ENCODE measurements at places on chromosomes 3 and 15.

DNA sequence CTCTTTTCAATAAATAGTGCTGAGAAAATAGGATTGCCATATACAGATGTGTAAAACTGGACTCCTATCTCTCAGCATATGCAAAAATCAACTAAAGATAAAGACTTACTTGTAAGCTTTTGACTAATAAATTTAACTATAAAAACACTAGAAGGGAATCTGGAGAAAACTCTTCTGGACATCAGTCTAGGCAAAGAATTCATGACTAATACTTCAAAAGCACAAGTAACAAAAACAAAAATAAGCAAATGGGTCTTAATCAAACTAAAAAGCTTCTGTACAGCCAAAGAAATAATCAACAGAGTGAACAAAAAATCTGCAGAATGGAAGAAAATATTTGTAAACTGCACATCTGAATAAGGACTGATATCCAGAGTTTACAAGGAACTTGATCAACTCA lies 1122.2 kb downstream of the TBL1XR1 start:
- no peaks in the 10 kb centered on the region for H3K27me3 ChIP-seq
- H3K4me1 ChIP-seq = no peaks in the 10 kb centered on the region
- H3K27ac ChIP-seq = no peak overlapping the region
- H3K4me3 ChIP-seq = no peak overlapping the region
- no peak for DNase-seq
- no peaks in the 10 kb centered on the region for H3K36me3 ChIP-seq

GRCh38 chr3:142849148-142849547 lies 39.7 kb downstream of the PCOLCE2 start:
- DNase-seq = peak; percentile 16
- no peak overlapping the region for H3K4me3 ChIP-seq
- peaks cover 40% of the 10 kb centered on the region for H3K4me1 ChIP-seq
- no peaks in the 10 kb centered on the region for H3K36me3 ChIP-seq
- no peak overlapping the region for H3K27ac ChIP-seq

GRCh38 chr3:157300981-157301663 lies 135.5 kb upstream of the PTX3 start:
- no peak for DNase-seq
- no peaks in the 10 kb centered on the region for H3K27me3 ChIP-seq
- no peak overlapping the region for H3K4me3 ChIP-seq

- no peaks in the 10 kb centered on the region for H3K36me3 ChIP-seq
- H3K27ac ChIP-seq = no peak overlapping the region
- DNase-seq = no peak
- H3K4me1 ChIP-seq = no peaks in the 10 kb centered on the region
These were observed 63.6 kb downstream of the PCSK6 start for GRCh38 chr15:101425787-101426365.

DNA sequence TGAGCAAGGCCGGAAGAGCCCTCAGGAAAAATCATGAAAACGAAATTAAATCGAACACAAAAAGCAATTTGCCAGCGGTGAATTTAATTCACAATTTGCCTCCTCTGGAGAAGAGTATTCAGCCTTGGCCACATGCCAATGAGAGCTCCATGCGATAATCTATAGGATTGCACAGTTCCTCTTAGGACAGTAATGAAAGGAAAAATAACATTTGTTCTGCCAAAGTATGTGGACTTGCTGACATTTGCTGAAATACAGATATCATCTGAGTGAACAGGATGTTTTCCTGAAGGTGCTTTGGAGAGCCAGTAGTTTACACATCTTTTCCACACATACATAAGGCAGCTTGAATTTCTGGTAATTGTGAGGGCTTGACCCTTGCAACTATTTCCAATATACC lies 188.6 kb upstream of the PDZRN3 start:
- no peaks in the 10 kb centered on the region for H3K27me3 ChIP-seq
- no peak for DNase-seq
- H3K36me3 ChIP-seq = no peaks in the 10 kb centered on the region
- no peak overlapping the region for H3K4me3 ChIP-seq
- H3K27ac ChIP-seq = no peak overlapping the region

GRCh38 chr3:186529201-186529999 lies 14.8 kb downstream of the CRYGS start:
- H3K27me3 ChIP-seq = no peaks in the 10 kb centered on the region
- no peaks in the 10 kb centered on the region for H3K36me3 ChIP-seq
- no peak overlapping the region for H3K27ac ChIP-seq
- H3K4me3 ChIP-seq = no peak overlapping the region
- no peaks in the 10 kb centered on the region for H3K4me1 ChIP-seq

- H3K4me1 ChIP-seq = no peaks in the 10 kb centered on the region
- H3K27me3 ChIP-seq = no peaks in the 10 kb centered on the region
These were observed 140.6 kb upstream of the SLITRK3 start for GRCh38 chr3:165336786-165337185.

GRCh38 chr15:97168704-97169475 lies 791.6 kb upstream of the ARRDC4 start:
- DNase-seq = no peak
- peaks cover 19% of the 10 kb centered on the region for H3K27me3 ChIP-seq
- H3K4me1 ChIP-seq = no peaks in the 10 kb centered on the region
- H3K27ac ChIP-seq = no peak overlapping the region

GRCh38 chr15:29613951-29614382 lies 208.3 kb downstream of the TJP1 start:
- no peak overlapping the region for H3K4me3 ChIP-seq
- no peaks in the 10 kb centered on the region for H3K4me1 ChIP-seq
- no peak overlapping the region for H3K27ac ChIP-seq
- peaks cover 39% of the 10 kb centered on the region for H3K27me3 ChIP-seq
- DNase-seq = peak; percentile 54

- no peak overlapping the region for H3K27ac ChIP-seq
- no peaks in the 10 kb centered on the region for H3K36me3 ChIP-seq
- peaks cover 23% of the 10 kb centered on the region for H3K27me3 ChIP-seq
- no peak overlapping the region for H3K4me3 ChIP-seq
- no peaks in the 10 kb centered on the region for H3K4me1 ChIP-seq
- no peak for DNase-seq
These were observed 15.3 kb downstream of the ERC2 start for GRCh38 chr3:56453011-56453410.

DNA sequence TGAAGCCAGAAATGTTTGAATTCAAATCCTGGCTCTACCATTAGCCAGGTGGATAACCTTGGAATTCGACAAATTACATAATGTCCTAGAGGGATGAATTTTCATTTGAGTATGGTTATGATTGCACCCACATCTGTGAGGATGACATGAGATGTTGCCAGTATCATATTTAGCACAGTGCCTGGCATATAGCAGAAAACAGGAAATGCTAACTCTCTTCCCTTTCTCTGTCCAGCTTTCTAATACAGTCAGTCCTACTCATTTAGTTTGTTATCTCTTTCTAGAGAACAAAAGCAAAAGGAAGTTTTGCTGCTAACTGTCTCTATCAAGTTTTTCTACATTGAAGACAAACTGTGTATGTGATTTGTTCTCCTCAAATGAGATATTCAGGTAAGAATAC lies 231.7 kb downstream of the CPNE4 start:
- no peak overlapping the region for H3K4me3 ChIP-seq
- no peaks in the 10 kb centered on the region for H3K27me3 ChIP-seq
- H3K27ac ChIP-seq = no peak overlapping the region
- no peak for DNase-seq

GRCh38 chr15:93358166-93359059 lies 269.4 kb upstream of the RGMA start:
- DNase-seq = no peak
- H3K4me3 ChIP-seq = no peak overlapping the region
- no peaks in the 10 kb centered on the region for H3K36me3 ChIP-seq
- no peak overlapping the region for H3K27ac ChIP-seq
- no peaks in the 10 kb centered on the region for H3K4me1 ChIP-seq
- H3K27me3 ChIP-seq = peaks cover 78% of the 10 kb centered on the region

DNA sequence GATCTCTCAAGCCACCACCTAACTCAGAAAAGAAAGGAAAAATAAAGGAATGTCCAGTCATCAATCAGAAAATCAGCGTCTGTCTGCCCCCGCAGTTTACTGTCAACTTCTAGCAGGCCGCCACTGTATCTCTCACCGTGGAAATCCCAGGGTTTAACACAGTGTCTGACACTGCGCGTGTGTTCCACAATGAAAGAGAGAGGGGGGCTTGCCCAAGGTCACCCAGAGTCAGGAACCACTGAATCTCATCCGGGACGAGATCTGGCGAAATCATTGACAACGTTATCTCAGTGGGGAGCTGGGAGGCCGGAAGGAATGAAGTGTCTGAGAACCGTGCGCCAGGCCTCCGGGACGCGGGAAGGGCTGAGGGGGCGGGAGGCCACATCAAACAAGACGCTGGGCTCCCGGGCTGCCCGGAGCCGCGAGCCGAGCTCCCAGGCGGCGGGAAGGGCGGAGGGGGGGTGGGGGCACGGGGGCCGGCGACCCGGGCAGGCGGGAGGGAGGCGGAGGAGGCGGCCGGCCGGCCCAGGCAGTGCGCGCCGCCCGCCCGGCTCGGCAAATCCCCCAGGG lies 2.2 kb upstream of the HES1 start:
- DNase-seq = peak; percentile 44
- peak overlapping the region; percentile 85 for H3K27ac ChIP-seq
- peaks cover 18% of the 10 kb centered on the region for H3K36me3 ChIP-seq
- peaks cover 58% of the 10 kb centered on the region for H3K4me1 ChIP-seq
- H3K4me3 ChIP-seq = peak overlapping the region; percentile 63

GRCh38 chr3:166186003-166186402 lies 348.8 kb upstream of the BCHE start:
- no peaks in the 10 kb centered on the region for H3K36me3 ChIP-seq
- no peak overlapping the region for H3K4me3 ChIP-seq
- no peaks in the 10 kb centered on the region for H3K27me3 ChIP-seq

GRCh38 chr3:43770426-43771103 lies 79.8 kb downstream of the ABHD5 start:
- H3K27ac ChIP-seq = 0 out of 2 replicates have a peak overlapping the region, but pooled peaks have one; percentile 5
- no peaks in the 10 kb centered on the region for H3K36me3 ChIP-seq
- H3K4me3 ChIP-seq = no peak overlapping the region
- peaks cover 57% of the 10 kb centered on the region for H3K4me1 ChIP-seq
- no peaks in the 10 kb centered on the region for H3K27me3 ChIP-seq
- peak; percentile 50 for DNase-seq

DNA sequence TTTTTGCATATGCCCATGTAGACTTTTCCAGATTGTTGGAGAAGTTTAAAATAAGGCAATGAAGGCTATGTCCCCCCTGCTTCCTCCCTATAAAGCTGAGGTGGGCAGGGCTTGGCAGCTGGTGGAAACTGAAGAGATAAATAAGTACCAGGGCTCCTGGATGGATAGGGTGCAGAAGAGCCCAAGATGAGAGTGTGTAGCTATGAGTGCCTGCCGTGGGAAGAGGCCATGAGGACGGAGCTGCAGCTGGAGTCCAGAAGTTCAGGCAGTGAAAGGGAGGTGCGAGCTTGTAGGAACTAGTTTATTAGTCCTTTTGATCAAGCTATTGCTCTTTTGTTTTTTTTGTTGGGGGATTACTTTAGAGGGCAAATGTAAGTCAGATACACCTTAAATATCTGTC lies 52.4 kb downstream of the PHLDB2 start:
- no peak for DNase-seq
- H3K4me3 ChIP-seq = no peak overlapping the region
- H3K27me3 ChIP-seq = no peaks in the 10 kb centered on the region
- H3K36me3 ChIP-seq = peaks cover 47% of the 10 kb centered on the region

DNA sequence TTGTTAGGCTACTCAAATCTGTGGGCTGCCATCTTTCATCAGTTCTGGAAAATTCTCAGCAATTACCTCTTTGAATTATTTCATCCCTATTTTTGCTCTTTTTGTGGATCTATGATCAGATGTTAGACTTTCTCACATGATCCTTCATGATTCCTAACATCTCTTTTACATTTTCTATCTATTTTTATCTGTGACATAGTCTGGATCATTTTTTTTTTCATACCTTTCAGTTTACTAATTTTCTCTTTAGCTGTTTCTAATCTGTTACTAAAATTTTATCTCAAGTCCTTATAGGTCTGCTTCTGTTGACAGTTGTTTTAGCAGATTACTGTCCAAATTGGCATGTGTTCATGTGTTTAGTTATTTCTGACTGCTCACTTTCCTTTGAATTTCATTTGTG lies 42.3 kb upstream of the HDC start:
- no peak for DNase-seq
- H3K27ac ChIP-seq = no peak overlapping the region
- no peaks in the 10 kb centered on the region for H3K4me1 ChIP-seq
- H3K36me3 ChIP-seq = peaks cover 4% of the 10 kb centered on the region
- H3K4me3 ChIP-seq = no peak overlapping the region

GRCh38 chr3:101876142-101876541 lies 26.8 kb downstream of the NFKBIZ start:
- H3K27me3 ChIP-seq = no peaks in the 10 kb centered on the region
- H3K4me1 ChIP-seq = peaks cover 38% of the 10 kb centered on the region
- H3K27ac ChIP-seq = peak overlapping the region; percentile 27
- no peaks in the 10 kb centered on the region for H3K36me3 ChIP-seq

- peaks cover 22% of the 10 kb centered on the region for H3K4me1 ChIP-seq
- H3K4me3 ChIP-seq = peak overlapping the region; percentile 71
- no peak for DNase-seq
- H3K27ac ChIP-seq = peak overlapping the region; percentile 78
- peaks cover 4% of the 10 kb centered on the region for H3K36me3 ChIP-seq
These were observed 692 bp downstream of the SCAANT1 start for GRCh38 chr3:63911509-63911872.

- H3K4me1 ChIP-seq = no peaks in the 10 kb centered on the region
- H3K27ac ChIP-seq = no peak overlapping the region
- no peaks in the 10 kb centered on the region for H3K36me3 ChIP-seq
- no peaks in the 10 kb centered on the region for H3K27me3 ChIP-seq
These were observed 64.9 kb downstream of the CMTM8 start for GRCh38 chr3:32303399-32303747.

- H3K27ac ChIP-seq = no peak overlapping the region
- peaks cover 9% of the 10 kb centered on the region for H3K4me1 ChIP-seq
- H3K4me3 ChIP-seq = no peak overlapping the region
- no peak for DNase-seq
These were observed 98.0 kb upstream of the FAM174B start for GRCh38 chr15:92753591-92753990.

DNA sequence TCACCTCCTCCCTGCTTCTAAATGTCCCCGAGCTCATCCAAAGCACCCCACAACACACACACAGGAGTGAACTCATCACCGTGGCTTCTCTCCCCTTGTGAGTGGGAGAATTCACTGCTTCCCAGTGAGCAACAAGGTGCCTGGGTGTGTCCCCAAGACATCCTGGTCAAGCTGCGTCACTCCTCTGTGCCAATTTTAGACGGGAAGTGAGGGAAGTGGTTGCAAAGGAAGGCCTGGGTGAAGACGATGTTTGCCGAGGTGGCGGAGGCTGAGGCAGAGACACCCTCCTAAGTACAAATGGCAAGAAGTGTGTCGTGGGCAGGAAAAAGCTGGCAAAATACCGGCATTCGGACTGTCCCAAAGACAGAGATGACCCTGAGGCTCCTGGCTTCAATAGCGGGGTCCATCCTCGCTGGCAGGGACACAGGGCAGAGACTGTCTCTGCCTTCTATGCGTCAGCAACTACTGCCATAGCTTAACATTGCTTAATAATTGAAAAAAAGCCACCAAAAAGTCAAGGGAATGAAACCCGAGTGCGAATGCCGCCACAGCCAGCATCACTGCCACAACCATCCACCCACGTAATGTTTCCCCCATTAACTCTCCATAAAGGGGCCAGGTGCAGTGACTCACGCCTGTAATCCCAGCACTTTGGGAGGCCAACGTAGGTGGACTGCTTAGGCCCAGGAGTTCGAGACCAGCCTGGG lies 72.8 kb downstream of the VGLL4 start:
- peaks cover 47% of the 10 kb centered on the region for H3K4me1 ChIP-seq
- DNase-seq = peak; percentile 69
- H3K4me3 ChIP-seq = no peak overlapping the region
- H3K36me3 ChIP-seq = peaks cover 10% of the 10 kb centered on the region
- peak overlapping the region; percentile 99 for H3K27ac ChIP-seq
- H3K27me3 ChIP-seq = no peaks in the 10 kb centered on the region

GRCh38 chr15:68623301-68623892 lies 44.6 kb downstream of the CORO2B start:
- H3K4me1 ChIP-seq = peaks cover 4% of the 10 kb centered on the region
- H3K27me3 ChIP-seq = no peaks in the 10 kb centered on the region
- DNase-seq = no peak
- no peak overlapping the region for H3K27ac ChIP-seq
- no peak overlapping the region for H3K4me3 ChIP-seq

Measured in PC-3 (cell line).